ENCODE measurements at places on chromosomes 12 and 14. TPM values are rescaled to one million over a fixed set of nuclear protein-coding genes. Genes with fewer than 3 reads are reported as not detected.

Gene HSPB8
- polyA plus RNA-seq = 7.9 TPM

Gene LHX5
- not detected for polyA plus RNA-seq

Gene KLRB1
- not detected for polyA plus RNA-seq

Gene NFE2
- polyA plus RNA-seq = 0.21 TPM

Gene CCDC88C
- polyA plus RNA-seq = 3.6 TPM
